ENCODE measurements at places on chromosomes 2 and 18.
A peak's percentile ranks its signal among the peaks of the same experiment; 100 is the strongest.

DNA sequence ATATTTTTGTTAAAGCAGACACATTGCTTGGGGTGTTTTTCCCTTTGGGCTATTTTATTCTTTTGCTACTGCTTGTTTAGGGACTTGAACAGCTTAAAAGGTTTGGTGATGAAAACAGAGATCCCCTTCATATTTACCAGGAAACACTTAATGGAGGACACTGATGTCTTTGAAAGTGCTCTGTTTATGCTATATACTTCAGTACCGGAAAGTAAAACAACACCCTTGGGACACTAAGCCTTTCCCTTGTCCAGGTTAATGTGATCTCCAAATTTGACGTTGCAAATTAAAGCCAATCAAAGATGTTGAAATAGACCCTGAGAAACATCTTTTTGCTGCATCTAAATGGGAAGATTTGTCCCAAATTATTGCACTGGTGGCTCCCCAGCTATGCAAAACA lies 564.6 kb upstream of the PKDCC start:
- no peak for DNase-seq

DNA sequence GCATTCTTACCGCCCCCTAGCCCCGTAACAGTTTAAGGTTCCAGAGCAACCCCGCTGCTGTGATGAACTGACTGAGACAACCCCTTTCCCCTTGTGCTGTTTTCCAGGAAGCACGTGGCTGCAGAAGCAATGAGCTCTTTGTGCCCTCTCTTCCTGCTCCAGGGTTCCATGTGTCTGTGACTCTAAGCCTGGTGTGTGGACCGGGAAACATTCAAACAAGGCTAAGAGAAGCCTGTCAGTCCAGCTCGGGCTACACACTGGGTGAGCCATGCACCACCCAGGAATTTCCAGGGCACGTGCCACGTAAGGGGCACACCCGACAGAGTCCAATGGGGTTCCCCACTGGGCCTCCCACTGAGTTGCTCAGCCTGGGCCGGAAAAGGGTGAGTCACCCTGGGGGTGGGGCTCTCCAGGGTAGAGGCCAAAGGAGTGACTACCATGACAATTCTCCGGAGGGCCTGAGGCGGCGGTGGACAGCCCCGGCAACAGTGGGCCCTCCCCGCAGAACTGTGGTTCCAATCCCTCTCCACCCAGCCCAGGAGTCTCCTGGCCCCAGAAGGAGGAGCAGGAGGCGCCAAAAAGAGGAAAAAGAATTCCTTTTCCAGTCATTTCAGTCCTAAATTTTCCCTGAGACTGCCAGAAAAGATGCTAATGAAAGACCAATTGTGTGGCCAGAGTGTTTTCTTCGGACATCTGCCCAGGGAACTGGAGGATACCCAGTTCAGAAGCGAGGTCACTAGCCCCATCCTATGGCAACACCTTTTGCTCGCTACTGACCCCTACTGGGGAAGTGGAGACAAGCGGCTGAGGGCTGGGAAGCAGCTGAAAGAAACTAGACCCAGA lies 157.8 kb upstream of the SLC1A4 start:
- DNase-seq, result peak; percentile 78

DNA sequence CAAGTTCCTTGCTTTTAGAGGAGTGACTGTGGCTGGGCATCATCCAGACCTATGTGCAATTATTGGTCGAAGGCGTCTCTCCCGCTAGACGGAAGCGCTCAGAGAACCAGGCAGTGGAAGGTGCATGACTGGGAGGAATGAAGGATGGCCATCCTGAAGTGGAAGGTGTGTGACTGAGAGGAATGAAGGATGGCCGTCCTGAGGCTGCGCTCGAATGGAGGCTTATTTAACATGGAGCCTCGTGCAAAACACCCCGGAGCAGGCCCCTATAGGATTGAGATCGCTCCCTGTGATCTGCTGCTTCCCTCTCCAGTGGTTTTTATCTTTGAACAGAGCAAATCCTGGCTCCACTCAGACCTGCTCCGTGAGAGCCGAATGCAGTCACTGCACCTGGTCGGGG lies 140.2 kb upstream of the ID2 start:
- DNase-seq, result no peak

GRCh38 chr18:58882044-58882443 lies 17.4 kb downstream of the ZNF532 start:
- DNase-seq, result no peak

GRCh38 chr2:214341646-214342045 lies 69.2 kb upstream of the VWC2L start:
- DNase-seq, result no peak

DNA sequence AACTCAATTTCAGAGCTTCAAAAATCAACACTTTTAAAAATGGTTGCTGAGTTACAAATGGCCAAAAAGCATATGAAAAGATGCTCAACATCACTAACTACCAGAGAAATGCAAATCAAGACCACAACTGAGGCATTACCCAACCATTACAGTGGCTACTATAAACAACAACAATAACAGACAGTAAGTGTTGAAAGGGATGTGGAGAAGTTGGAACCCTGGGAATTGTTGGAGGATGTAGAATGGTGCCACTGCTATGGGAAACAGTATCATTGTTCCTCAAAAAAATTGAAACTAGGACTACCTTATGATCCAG lies 173.3 kb upstream of the SPRED2 start:
- no peak for DNase-seq

DNA sequence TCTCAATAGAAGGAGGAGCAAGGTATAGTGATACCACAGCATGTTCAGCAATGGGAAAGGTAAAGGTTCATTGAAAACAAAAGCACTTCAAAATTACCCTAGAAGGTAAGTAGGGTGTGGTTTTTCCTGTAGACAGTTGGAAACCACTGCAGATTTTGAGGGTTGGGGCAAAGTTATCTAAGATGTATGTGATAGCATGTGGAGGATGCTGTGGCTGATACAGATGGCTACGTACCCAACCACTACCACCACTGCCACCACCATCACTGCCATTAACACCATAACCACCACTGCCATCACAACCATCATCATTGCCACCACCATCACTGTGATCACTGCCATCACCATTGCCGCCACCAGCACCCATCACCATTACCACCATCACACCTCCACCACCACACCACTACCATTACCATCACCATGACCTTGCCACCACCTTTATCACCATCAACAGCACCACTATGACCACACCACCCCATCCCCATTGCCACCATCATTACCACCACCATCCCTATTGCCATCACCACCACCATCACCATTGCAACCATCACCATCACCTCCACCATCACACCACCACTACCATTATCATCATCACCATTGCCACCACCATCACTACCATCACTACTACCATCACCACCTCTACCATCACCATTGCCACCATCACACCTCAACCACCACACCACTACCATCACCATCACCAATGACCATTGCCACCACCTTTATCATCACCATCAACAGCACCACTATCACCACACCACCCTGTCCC lies 3.7 kb downstream of the TMSB10 start:
- no peak for DNase-seq

DNA sequence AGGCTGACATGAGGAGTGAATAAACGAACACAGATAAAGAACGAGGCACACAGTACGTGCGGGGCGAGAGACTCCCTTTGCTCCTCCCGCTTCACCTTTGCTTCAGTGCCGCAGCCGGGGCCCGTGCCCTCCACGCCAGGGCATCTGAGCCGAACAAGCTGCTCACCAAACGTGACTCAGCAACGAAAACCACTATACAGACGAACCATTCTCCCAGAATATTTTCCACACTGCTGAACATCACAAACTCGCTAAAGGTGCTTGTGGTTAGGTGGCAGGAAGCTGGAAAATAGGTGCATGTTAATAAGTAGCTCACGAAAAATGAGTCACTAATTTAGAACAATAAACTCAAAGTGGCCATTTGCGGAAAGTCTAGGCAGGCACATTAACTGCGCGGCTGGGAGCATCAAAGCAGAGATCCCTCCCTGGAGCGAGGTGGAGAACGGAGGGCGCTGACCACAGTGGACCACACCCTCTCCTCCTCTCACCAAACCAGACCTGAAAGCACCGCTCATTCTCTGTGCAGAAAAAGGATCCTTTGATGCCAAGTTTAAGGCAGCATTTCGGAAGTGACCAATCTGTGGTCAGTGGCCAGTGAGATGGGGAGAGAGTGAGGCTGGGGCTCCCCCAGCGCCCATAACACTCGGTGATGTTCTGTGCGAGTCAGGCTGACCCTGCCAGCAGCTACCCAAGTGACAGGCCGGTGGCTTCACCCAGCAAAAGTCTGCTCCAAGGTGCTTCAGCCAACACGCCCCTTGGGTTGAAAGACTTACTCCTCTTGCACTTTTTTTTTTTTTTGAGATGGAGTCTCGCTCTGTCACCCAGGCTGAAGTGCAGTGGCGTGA lies 153.2 kb downstream of the HDAC4 start:
- no peak for DNase-seq

- no peak for DNase-seq
Measured at GRCh38 chr2:191247381-191248057, 2.3 kb downstream of the MYO1B start.

DNA sequence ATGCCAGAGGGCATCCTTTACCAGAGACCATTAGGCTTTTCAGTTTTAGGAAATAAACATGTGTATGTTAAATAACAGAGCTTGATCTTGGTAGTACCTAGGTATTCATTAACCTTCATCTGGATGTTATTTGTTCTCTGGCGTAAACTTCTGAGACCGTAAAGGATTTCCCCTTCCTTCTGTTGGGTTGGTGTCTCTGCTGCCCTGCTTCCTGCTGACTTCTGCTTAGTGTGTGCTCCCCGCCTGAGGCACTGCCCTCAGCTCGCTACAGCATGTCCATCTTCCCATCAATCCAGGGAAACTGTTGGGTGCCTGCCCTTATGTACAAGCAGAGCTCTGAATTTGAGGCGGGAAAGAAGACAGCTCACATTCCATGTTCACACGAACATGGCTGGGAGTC lies 177.9 kb downstream of the TPGS2 start:
- DNase-seq, result no peak

DNA sequence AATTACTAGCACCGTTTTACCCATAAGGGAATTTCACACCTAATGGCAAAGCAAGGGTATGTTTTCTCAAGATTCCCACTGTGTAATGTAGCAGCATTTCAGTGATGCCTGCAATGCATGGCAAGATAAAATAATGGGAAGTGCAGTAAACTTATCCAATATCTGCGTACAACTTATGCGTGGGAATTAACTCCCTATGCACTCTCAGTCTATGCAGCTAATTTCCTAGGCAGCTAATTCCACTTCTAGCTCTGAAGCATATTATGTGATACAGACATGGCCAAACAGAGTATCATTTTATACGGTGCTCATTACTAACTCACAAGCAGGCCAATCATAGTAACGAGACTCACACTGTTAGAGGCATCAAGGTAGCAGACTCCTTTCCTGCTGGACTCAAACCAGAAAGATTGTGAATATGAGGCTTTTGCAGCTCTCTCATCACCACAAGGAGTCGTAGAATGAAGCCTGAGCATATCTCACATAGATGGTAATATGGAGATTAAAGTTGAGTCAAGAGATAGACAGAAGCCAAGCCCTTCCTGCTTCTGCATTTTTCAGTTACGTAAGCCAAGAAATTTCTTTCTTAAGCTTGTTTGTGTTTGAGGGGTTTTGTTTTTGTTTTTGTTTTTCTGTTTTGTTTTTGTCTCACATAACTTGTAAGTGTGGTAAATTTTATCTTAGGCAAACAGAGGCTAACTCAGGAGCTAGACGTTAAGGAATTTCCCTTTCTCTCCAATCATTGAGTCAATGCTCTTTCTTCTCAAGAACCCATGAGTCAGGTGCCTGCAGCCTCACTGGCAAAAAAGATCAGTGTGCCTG lies 34.8 kb upstream of the ITGAV start:
- DNase-seq, result no peak

DNA sequence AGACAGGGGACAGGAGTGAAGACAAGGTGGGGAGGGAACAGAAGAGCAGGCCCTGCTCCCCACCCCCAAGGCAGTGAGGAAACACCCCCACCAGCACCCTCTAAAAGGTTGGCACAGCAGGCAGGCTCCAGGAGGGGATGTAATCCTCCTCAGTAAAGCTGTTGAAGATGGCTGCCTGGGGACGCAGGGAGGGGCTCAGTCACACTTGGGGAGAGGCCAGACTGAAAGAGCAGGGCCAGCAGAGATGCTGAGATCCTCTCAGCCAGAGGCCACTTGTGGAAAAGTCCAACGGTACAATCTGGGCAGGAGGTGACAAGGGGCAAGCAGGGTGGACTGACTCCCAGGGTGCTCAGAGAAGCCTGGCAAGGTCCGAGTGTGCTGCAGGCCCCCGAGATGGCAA lies 154.8 kb upstream of the ID2 start:
- DNase-seq, result no peak

GRCh38 chr2:127414638-127415592 lies 3.3 kb upstream of the PROC start:
- DNase-seq, result no peak

GRCh38 chr2:56195563-56195962 lies 11.8 kb downstream of the CCDC85A start:
- no peak for DNase-seq

DNA sequence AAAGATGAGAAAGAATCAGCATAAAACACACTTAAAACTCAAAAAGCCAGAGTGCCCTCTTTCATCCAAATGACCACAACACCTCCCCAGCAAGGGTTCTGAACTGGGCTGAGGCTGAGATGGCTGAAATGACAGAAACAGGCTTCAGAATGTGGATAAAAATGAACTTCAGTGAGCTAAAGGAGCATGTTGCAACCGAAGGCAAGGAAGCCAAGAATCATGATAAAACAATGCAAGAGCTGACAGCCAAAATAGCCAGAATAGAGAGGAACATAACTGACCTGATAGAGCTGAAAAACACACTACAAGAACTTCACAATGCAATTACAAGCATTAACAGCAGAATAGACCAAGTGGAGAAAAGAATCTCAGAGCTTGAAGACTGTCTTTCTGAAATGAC lies 12.2 kb upstream of the PSMA8 start:
- DNase-seq, result no peak

GRCh38 chr2:224786848-224787247 lies 70.7 kb upstream of the CCDC195 start:
- DNase-seq, result no peak

DNA sequence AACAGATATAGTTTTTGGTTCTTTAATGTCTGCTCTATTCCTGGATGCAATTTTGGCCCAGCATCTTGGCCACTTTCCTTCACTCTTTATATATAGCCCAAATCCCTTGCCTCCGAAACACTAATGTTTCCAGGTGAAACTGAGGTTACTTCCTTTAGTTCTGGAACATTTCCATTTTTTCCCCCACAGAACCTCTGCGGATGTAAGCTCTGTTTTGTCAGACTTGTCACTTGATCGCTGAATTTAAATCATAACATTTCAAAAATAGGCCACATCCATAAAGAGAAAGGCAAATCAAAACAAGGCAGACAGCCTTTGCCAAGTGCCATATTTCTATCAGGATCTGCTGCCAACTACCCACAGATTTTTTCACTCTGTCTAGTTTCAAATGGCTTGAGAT lies 115.1 kb downstream of the ANKRD44 start:
- DNase-seq, result no peak

Measured in hypothalamus (tissue), 51 donors.